ENCODE measurements at places on chromosomes 13 and 19.
A peak's percentile ranks its signal among the peaks of the same experiment; 100 is the strongest.

DNA sequence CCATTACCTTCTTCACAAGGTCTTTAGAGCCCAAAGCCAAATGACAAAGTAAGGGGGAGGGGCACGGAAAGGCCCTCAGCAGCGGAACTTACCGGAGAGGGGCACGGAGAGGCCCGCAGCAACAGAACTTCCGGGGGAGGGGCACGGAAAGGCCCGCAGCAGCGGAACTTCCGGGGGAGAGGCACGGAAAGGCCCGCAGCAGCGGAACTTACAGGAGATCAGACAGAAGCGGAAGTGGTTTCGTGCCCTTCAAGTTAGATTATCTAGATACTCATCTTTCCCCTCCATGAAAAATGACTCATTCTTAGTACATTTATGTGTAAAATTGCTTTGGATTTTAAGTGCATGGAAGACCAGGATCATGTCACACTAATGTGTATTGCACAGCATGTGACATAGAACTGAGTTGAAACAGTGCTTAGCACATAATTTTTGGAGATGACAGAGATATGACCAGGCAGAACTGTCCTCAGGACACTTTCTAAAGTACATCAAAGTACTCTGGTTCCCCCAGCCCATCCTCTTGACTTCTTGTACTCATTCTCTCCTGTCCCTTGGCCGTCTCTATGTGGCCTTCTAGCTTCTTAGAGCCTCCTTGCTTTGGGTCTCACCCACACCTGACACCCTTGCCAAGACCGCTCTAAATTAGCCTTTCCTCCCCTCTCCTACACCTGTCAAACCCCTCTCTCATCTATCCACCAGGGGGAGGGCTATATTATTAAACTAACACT lies 25.7 kb upstream of the TPTE2 start:
- DNase-seq: no peak

- DNase-seq: no peak
Measured at GRCh38 chr13:44801990-44802389, 187.3 kb downstream of the NUFIP1 start.

DNA sequence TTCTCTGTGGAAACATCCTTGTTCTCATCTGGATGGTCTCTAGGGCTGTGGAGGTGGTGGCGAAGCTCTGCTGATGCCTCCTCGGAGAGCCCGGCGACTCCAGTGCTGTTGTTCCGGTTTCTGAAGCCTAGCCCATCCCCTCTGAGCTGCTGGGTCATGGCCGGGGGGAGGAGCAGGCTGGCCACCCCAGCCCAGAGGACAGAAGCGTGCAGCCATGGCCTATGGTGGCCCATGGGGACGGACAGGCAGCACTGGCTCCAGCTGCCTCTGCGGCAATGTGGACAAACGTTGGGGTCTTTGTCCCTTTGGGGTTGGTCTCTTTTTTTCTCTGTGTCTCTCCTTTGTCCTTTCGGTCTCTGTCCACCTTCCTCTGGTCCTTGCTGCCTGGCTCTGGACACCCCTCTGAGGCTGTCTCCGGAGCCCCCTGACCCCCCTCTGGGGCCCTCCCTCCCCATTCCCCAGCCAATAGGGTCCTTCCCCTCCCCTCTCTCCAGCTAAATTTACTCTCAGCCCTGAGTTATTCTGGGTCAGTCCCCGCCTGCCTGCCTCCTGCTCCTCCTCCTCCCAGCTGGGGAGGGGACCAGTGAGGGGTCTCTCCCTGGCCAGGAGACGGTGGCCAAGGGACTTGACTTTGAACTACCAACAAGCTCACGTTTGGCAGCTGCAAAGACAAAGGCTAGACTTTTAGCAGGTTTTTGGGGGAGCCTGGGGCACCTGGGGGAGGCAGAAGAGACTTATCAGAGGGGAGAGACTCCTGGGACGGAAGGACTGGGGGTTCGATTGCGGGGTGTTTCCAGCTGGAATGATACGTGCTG lies at the start of gene HRC:
TSS of gene HRC (minus strand) at position 392 of the 815 bp plus-strand sequence. CDS start at position 233, 159 bp downstream.
- DNase-seq: no peak

DNA sequence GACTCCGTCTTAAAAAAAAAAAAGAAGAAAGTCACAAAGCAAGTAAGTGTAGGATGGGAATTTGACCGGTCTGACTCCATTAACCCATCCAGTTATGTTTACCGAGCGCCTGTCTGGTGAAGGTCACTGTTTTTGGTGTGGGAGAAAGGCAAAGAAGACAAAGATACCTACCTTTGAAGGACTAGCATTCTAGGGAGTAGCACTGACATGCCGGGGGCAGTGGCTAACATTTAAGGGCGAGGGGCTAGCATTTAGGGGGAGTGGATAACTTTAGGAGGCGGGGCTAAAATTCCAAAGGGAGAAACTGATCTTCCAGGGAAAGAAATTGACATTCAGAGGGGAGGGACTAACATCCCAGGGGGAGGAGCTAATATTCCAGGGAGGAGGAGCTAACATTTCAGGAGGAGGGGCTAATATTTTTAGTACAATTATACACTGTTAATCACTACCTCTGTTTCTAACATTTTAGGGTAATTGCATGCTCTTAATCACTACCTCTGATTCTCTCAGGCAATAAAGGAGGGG lies 8.7 kb downstream of the GPR32 start:
- DNase-seq: no peak

- DNase-seq: no peak
Measured at GRCh38 chr19:38204096-38204495, 19.9 kb downstream of the DPF1 start.

DNA sequence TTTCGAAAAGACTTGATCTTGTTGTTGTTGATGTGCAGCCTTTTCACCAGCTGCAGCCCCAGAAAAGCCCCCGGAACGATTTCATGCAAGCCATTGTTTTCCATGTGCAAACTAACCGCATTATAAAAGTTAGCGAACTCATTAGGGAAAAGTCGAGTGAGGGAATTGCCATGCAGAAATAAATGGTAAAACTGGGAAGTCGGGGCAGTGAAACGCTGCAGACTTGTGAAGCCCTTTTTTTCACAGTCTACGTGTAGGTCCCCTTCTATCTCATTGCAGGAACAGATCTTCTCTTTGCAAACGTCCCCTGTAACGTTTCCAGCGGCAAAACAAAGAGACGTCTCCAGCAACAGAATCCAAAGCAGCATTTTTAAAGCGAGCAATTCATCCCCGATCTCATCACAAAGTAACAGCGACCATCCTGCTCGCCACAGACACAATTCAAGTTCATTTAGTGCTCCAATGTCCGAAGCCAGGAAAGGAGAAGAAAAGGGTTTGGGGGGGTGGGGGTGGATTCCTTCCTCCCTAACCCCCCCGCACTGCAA lies 1.1 kb downstream of the SLITRK1 start:
- peak; percentile 5 for DNase-seq

GRCh38 chr19:485583-486236 lies 10.6 kb upstream of the MADCAM1 start:
- DNase-seq: peak; percentile 42

GRCh38 chr13:32086791-32087441 lies 55.3 kb downstream of the FRY start:
- no peak for DNase-seq

DNA sequence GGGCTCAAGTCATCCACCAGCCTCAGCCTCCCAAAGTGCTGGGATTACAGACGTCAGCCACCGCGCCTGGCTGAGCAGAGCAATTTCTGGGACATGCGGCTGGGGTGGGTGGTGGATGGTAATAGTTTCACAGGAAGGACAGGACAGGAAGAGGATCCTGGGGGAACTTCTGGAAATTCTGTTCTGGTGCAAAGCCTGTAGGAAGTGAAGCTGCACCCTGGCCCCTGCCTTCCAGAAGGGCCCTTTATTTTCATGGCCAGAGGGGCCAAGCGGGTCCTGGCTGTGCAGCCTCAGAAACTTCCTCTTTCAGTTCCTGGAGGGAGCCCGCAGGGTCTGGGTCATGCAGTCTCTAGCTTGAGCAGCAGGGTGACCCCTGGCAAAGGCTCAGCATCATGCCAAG lies 15.7 kb downstream of the FEM1A start:
- DNase-seq: no peak

DNA sequence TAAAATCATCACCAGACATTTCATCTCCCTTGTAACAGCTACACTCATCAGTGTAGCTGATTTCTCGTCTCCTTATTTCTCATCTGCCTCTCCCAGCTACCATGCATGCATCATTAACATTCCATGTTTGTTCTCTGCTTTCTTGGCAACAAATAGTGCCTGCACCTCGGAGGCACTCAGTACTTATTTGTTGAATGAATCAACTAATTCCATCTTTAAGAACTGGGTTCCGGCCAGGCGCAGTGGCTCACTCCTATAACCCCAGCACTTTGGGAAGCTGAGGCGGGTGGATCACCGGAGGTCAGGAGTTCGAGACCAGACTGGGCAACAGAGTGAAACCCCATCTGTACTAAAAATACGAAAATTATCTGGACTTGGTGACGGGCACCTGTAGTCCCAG lies 63.9 kb upstream of the GTF3A start:
- no peak for DNase-seq

- no peak for DNase-seq
Measured at GRCh38 chr13:20828539-20829364, 55.0 kb upstream of the EEF1AKMT1 start.

DNA sequence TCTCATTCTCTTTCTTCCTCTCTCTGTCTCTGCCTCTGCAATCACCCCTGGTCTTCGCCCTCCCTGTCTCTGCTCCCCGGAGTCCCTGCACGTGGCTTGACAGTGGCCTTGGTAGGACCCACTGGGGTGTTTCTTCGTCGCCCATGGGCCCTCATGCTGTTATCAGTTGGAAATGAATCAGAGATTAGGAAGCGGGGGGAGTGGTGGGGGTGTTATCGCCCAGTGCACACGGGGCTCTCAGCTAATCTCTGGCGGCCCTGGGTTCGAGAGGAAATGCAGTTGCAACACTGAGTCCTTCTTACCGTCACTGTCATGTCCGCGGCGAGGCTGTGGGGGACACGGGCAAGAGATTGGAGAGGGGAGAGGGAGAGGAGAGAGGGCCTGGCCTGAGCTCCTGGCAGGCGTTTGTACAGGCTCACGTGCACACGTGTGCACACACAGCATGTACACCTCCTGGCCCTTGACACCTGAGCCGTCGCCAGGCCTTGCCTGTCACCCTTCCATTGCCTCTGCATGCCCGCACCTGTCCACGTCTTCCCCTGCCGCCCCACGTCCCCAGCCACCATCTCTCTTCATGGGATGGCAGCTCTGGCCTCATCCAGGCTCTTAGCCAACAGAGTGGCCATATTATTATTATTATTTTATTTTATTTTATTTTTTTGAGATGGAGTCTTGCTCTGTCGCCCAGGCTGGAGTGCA lies 37.8 kb upstream of the SLC7A10 start:
- no peak for DNase-seq

DNA sequence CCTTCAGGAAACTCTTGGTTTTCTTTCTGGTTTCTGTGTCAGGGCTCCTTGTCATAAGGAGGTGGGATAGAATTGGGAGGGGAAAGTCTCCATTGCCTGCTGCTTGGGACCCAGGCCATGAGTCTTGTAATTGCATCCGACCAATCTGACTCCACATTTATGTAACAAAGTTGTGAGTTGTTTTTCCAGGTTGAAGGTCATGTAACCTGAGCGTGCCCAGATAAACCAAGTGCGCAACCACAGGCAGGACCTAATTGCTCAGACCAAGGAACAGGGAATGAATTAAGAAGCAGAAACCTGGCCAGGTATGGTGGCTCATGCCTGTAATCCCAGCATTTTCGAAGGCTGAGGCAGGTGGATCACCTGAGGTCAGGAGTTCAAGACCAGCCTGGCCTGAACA lies 17.8 kb downstream of the RASL11A start:
- no peak for DNase-seq

DNA sequence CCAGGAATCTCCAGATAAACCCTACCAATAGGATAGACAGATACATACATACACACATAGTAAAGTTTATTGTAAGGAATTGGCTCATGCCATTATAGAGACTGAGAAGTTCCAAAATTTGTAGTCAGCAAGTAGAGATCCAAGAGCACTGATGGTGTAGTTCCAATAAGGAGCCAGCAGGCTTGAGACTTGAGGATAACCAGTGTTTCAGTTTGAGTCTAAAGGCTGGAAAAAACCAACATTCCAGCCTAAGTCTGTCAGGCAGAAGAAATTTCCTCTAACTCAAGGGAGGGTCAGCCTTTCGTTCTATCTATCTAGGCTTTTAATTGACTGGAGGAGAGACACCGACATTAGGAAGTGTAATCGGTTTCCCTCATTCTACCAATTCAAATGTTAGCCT lies 110.2 kb upstream of the TSHZ3 start:
- no peak for DNase-seq

GRCh38 chr13:113849981-113850721 lies 13.7 kb downstream of the GAS6 start:
- no peak for DNase-seq

DNA sequence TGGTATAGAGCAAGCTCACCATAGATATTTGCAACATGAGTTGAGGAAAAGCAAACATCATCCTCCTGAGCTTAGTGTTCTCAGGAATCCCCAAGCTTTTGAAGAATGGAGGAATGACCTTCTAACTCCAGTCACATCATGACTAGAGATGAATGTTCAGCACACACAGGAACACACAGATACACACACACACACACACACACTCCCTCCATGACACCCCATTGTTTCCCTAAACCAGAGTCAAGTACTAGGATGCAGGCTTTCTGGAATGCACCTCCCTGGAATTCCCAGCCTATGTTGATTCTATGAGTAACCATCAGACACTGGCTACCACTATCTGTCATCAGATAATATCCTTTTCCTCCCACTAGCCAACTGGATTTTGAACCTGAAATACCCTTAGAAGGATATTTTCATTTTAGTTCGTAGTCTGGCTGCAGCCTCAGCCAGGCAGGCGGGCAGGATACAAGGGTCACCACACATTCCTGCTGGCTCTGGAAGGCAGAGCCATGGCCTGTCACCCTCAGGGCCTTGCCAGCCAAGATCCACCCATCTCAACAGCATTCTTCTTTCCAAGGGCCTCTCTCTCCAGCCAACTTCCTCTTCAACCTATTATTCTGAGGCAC lies 162.4 kb downstream of the FOXO1 start:
- no peak for DNase-seq

GRCh38 chr19:48552406-48553322 lies 692 bp downstream of the SULT2B1 start:
- DNase-seq: no peak

GRCh38 chr19:39112338-39112890 lies 13.2 kb upstream of the PAK4 start:
- DNase-seq: no peak

- no peak for DNase-seq
Measured at GRCh38 chr19:17762505-17763229, 11.4 kb downstream of the FCHO1 start.

- DNase-seq: no peak
Measured at GRCh38 chr13:35964011-35964862, 166.9 kb downstream of the DCLK1 start.

- DNase-seq: no peak
Measured at GRCh38 chr19:35903550-35904179, 1.3 kb downstream of the HCST start.

DNA sequence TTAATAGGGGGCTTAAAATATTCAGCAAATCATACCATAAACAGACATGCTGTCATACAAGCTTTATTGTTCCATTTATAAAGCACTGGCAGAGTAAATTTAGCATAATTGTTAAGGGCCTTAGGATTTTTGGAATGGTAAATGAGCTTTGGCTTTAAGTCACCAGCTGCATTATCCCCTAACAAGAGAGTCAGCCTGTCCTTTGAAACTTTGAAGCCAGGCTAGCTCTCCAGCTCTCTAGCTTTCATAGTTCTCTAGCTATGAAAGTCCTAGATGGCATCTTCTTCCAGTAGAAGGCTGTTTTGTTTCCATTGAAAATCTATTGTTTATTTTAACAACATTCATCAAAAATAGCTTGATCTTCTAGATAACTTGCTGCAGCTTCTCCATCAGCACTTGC lies 420.8 kb upstream of the GPC6 start:
- no peak for DNase-seq

GRCh38 chr13:98173431-98174152 lies 3.5 kb downstream of the RNF113B start:
- DNase-seq: no peak

All from NCI-H1092 (cell line).